NCI-H526 (cell line): ENCODE measurements at places on chromosomes 11 and 22.

DNA sequence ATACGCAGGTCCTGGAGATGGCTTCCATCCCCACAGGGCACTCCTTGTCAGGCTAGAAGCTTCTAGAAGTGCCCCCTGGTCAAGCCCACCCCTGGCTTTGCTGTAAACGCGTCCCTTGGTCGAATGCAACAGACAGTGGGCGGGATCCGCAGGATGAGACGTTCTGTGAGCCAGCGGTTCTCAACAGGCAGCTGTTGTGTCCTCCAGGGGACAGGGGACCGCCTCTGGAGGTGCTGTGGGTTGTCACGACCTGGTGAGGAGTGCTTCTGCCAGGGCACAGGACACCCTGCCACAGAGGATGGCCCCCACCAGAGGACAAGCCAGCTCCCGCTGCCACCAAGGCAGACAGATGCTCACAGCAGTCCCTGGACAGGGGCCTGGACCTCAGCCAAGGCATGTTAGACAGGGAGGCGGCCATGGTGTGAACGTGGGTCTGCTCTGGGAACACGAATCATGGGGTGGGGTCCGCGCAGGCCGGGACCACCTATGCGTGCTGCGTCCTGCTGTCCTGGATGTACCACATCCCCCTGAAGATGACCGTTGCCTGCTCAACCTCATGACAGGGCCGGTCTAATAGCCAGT lies 11.7 kb downstream of the CRELD2 start:
- no peak for DNase-seq

DNA sequence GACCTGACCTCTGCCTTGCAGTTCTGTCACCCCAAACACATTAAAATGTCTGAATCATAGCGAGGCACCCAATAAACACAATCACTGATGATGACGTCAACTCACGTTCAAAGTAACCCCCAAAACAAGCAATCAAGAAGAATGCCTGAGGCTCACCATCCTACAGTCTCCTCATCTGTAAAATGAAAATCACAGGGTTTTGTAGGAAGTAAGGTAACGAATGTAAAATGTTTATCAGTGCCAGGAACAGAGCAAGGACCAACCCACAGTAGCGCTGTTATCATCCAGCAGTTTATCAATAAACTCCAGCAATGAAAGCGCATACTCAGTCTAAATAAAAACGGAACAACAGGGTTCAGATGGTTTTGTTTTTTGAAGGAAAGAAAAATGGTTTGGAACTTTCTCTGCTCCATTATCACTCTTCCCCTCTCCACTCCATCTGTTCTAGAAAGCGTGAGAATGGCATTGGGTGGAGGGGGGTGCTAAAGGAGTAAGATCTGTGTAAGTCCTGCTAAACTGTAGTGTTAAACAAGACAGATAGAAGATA lies 110.5 kb downstream of the MICAL3 start:
- DNase-seq: no peak

DNA sequence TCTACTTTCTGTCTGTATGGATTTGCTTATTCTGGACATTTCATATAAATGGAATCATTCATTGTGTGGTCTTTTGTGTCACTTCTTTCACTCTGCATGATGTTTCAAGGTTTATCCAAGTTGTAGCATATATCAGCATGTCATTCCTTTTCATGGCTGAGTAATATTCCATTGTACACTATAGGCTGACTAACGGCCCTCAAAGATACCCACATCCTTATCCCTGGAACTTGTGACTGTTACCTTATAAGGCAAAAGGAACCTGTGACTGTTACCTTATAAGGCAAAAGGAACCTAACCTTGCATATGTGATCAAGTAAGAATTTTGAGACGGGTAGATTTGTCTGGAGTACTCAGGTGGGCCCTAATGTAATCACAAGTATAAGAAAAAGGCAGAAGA lies 111.8 kb downstream of the CSNK2A3 start:
- no peak for DNase-seq

DNA sequence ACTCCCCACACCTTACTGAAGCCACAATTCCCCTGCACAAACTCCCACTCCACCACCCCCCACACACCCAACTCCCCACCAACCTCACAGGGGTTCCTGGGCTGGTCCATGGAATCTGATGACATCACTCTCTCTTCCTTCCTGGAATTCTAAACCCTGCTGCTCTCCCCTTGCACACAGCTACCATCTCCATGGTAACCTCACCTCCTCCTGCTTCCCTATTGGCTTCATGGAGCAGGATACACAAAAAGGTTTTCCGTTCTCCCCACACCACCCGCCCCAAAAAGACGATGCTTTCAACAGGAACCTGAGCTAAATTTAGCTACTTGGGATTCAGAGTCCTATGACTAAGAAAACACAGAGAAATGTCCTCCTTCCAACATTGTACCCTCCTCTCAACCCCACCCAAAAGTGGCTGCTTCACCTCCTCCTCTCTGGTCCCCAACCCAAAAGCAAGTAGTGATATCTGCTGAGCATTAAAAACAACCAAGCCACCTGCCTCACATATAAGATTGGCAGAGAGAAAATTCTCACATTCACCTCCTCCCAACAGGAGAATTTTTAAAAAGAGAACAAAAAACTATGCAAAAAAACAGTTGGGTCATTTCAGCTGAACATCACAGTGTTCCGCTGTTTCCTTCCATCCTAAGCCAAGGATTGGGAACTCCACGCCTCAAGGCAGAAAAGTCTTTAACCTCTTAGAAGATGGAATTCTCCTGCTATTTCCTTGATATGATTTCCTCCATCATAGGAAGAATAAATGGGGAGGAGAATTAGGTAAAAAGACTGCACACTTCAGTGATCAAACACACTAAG lies 66.9 kb downstream of the RBFOX2 start:
- no peak for DNase-seq

- DNase-seq: no peak
These were observed 71.6 kb downstream of the EXT2 start for GRCh38 chr11:44167046-44167445.

DNA sequence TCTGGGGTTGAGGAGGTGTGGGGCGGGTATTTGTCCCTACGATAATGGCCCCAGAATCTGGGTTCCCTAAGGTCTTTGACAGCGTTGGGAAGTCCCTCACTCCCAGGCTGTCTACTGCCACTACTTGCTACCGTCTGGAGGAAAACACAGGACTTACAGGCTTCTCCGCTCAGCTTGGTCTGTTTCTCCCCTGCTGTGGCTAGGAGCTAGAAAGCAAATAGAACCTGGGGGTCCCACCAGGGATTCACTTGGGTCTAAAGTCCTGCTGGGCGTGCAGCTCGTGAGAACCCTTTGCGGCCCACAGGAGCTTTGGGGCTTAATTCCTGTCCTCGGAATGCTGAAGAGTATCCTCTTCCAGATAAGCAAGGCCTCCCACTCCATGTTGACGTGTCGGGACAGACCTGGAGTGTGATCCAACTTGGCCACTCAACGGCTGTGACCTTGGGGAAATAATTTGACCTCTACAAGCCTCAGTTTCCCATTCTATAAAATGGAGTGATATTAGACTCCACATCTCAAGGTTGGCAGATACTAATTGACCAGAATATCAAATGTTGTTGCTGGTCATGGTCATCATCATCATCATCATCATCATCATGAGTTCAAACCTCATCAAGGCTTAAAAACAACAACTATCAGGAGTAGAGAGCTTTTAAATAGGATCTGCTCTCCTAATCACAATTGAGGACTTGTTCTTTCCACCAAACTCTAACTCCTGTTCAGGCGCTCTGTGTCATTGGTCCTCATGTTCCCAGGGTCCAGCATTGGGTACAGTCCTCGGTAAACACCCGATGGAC lies 1.7 kb upstream of the MYBPC3 start:
- DNase-seq: no peak

DNA sequence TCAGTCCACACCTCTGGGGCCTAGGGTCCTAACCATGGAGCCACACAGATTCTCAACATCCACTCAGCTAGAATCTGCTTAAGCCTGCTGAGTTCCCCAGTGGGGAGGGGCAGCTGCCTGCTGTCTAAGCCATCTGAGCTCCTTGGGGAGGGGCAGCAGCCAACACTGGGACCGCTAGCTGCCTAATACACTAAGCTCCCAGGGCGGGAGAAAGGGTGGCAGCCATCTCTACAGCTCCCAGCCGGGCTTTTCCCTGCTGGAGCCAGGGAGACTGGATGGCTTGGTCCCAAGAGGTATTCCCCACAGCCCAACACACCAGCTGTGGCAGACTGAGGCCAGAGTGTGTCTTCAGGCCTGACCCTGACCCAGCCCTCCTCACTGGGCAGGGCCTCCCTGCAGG lies 217.3 kb upstream of the TMEM45B start:
- DNase-seq: no peak
